ENCODE measurements at places on chromosomes 12 and 14.

DNA sequence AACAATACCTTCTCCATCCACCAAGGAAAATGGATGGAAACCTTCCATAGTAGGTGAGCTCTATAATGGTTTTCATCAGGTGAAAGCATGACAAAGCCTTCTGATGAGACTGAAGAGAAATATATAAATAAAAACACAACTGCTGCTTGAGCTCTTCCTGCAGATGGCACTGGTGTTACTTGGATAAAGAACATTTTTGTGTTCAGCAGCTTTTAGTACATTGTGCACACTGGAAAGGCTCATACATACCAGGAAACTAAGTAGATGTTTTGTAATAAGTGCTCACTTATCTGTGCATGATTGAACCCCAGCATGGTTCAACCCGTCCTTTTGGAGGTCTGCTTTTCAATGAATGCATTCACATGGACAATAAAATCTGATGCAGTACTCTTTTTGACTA lies 357.3 kb upstream of the MIS18BP1 start:
- DNase-seq: no peak

- no peak for DNase-seq
Measured at GRCh38 chr14:68928770-68929550, 50.1 kb downstream of the ACTN1 start.

- DNase-seq: no peak
Measured at GRCh38 chr14:72830786-72831594, 62.9 kb downstream of the DPF3 start.

GRCh38 chr12:65694130-65694529 lies 130.2 kb upstream of the HMGA2 start:
- no peak for DNase-seq

DNA sequence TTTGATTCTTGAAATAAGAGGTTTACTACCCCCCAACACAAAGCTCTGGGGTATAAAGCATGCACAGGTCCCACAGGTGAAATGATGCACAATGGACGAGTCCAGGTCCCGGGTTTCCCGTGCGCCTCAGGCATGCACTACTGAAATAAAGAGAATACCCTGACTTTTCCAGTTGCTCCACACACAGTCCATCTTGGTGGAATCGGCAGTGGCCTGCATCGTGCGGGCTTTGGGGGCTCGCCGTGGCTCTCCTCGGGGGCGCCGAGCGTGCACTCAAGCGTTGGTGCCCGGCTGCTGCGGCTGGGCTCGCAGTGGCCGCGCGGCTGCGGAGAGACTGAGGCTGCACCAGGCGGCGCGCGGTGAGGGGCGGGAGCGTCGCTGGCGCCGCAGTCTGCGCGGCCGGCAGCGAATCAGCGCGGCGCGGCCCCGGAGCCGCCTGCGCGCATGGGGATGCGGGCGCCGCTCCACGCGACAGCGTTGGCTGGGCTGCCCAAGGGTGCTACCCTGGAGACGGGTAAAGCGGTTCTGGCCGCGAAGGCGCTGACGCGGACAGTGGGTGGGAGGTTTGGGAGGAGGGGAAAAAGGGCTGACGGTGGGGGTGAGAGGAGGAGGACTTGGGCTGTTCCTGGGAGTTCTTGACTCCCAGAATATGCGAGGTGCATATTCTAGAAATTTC lies 53.8 kb upstream of the CCDC175 start:
- peak; percentile 11 for DNase-seq

DNA sequence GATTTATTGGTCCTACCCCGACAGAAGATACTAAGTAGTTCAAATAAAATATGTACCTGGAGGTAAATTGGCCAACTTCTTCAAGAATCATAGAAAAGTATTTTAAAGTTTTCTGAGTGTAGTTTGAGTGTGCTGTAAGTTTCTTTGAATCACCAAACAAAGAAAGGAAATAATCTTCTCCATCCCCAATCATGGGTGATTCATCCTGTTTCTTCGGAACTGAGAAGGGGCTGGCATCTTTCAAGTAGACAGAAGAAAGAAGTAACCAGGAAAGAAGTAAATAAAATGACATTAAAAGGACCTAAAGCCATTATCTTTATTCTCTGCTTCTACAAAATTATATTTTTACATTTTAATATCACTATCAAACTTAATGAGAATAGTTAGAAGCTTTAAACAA lies 6.8 kb downstream of the LMNTD1 start:
- no peak for DNase-seq

GRCh38 chr14:74860899-74861733 lies 14.8 kb downstream of the PROX2 start:
- DNase-seq: peak; percentile 97
